ENCODE measurements at places on chromosomes 7 and 10.

- no peak for DNase-seq
Measured at GRCh38 chr7:86768394-86768793, 124.7 kb downstream of the GRM3 start.

DNA sequence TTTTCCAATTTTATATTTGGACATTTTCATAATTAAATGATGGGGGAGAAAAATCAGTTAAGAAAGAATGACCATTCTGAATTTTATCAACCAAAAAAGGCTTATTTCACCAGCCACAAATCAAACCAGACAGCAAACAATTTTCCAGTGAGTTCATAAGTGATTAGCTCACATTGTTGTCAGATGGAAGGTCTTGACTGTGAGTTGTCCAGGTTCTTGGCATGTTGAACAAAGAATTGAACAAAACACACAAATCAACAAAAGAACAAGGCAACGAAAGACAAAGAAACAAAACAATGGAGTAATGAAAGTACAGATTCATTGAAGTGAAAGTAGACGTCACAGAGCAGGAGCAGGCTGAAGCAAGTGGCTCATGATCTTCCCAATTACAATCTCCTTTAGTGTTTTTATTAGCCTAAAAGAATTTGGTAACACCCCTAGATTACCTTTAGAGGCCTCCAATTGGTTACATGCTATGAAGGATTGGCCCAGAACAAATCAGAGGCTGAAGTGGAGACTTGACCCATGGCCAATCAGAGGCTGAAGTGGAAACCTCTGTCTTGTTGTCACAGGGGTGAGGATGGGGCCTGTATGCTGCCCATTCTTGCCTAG, 248.7 kb downstream of the NEBL start:
- no peak for DNase-seq

GRCh38 chr7:7895754-7896153, 72.8 kb upstream of the GLCCI1 start:
- DNase-seq = no peak

DNA sequence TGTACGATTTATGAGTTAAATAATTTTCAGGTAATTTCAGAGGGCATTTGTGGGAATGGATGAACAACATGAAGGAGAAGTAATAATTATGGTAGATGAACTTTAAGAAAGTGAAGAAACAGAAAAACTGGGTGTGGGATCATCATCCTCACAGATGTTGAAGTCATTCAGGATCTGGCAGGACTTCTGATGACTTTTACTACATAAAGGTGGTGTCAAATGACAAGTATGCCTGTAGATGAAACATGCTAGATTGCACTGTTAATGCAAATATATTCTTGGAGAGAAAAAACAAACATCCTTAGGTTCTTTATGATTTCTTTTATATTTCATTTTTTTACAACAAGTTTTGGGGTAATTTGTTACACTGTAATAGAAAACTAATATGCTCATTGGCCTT, 230.2 kb downstream of the PCLO start:
- no peak for DNase-seq

GRCh38 chr7:64618785-64619456, 47.0 kb upstream of the ZNF107 start:
- DNase-seq = no peak

DNA sequence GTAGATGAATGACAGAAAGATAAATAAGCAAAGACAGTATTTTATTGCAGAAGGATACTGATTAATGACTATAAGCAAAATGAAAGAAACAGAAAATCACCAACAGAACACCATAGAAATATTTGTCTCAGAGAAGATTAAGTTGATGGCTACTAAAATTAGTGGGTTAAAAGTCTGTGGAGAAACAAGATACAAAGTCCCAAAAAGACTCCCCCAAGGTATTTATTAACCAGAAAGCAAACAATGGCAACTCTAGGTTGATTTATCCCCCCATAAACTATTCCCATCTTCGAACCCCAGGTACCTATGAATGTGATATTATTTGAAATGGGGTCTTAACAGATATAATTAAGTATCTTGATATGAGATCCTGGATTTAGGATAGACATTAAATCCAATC, 1104.5 kb upstream of the PHF14 start:
- DNase-seq = no peak

DNA sequence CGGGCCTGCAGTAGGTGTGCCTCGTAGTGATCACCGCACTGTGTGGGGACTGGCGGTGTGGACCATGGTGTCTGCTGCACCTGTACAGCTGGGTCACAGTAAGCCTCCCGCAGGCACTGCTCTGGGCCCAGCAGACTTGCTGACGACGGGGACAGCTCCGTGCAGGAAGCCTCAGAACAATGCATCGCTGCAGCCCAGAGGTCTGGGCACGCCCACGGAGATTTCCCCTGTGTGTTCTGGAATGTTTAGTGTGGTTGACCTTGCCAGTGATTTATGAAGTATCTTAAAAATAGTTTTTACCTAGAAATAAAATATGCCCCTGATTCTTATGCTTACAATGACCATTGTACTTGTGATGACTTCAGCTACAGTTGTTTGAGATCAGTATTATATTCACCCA, 59.1 kb upstream of the ZNF32 start:
- DNase-seq = no peak

DNA sequence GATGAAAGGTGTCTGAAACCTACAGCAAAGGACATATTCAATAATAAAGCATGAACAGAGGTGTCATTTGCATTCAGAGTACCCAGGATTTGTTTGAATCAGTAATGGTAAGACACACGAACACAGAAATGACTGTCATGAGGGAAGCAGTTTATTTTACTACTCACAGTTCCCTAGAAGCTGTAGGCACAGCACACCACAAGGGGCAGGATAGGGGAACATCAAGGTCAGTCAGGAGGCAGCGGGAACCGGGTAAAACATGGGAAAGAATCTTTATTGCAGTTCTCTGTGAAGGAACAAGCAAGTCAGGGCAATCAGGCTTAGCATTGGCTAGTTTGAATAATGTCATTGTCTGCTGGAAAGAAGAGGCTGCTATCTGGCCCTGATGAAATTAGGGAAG, 70.2 kb upstream of the PDSS1 start:
- DNase-seq = no peak

- no peak for DNase-seq
Measured at GRCh38 chr10:90179696-90180407, 478.5 kb downstream of the KIF20B start.

DNA sequence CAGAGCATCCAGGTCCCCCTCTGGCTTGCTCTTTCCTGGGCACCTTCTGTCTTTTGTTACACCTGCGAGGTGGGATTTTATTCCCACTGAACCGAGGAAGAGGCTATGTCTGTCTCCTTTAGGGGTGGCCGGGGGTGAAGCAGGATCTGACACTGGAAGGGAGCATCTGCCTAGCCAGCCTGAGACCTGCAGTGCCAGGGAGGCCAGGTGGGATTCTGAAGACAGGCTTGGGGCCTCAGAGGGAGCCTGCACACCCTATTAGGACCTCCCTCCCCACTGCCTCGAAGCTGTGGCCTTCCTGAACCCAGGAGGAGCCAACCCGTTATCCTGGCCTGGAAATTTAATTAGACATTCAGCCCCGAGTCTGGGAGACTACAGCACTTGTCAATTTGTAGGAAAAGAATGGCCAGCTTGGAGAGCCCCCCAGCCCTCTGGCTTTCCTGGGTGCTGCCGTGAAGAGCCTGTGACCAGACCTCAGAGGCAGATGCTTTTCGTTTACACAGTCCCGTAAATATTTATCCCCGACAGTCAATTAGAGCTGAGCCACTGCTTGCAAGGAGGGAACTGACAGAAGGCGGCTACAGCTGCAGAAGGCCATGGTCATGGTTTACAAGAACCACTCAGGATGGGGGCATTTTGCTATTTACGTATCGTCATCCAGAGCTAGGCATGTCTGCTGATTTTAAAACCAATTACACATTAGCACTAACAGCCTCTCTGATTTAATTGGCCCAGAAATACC, 19.7 kb downstream of the CHAT start:
- no peak for DNase-seq

- DNase-seq = no peak
Measured at GRCh38 chr10:83880252-83880791, 259.0 kb upstream of the GHITM start.

All from lower leg skin (tissue), 4 donors.